Epithelial cell of proximal tubule (primary cell): ENCODE measurements at places on chromosomes 7 and 10. TPM values are rescaled to one million over a fixed set of nuclear protein-coding genes. Genes with fewer than 3 reads are reported as not detected.

- no peak for DNase-seq
Measured at GRCh38 chr10:45471531-45472310, 97.7 kb downstream of the ALOX5 start.

The INSYN2A gene
- total RNA-seq: 0.07 and 0.29 TPM in 2 replicates

- DNase-seq: no peak
Measured at GRCh38 chr10:65708057-65708456, 1217.8 kb upstream of the LRRTM3 start.

- no peak for DNase-seq
Measured at GRCh38 chr7:25263337-25263736, 35.1 kb upstream of the NPVF start.

GRCh38 chr7:136063326-136063666 is 86.1 kb upstream of the MTPN start:
- DNase-seq: no peak

The KIF5B gene
- total RNA-seq: 106 and 109 TPM in 2 replicates

The CLEC2L gene
- not detected in 2 replicates for total RNA-seq

The CFAP43 gene
- total RNA-seq: 0.14 and 0.46 TPM in 2 replicates

The ACSM6 gene
- total RNA-seq: not detected in 2 replicates

DNA sequence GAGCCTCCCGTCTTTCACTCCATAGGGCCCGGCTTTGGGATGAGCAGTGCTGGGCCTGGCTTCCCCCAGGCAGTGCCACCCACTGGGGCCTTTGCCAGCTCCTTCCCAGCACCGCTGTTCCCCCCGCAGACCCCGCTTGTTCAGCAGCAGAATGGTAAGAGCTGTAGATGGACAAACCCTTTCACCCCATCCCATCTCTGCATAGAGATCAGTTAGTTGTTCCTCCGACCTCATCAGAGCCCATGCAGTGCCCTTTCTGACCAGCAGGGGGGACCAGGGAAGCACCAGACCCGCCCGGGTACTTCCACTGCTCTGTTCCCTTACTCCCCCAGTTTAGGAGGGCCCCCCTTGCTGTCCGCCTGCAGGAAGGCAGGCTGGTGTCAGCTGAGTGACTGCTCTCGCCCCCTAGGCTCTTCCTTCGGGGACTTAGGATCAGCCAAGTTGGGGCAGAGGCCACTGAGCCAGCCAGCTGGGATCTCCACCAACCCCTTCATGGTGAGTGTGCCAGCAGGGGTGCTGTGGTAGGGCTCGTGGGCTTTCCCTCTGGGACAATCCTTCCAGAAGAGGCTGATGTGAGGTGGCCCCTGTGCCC is 9.8 kb downstream of the SAP25 start:
- no peak for DNase-seq

GRCh38 chr10:4725917-4726606 is 99.9 kb upstream of the AKR1E2 start:
- DNase-seq: peak; percentile 52

- no peak for DNase-seq
Measured at GRCh38 chr10:43479275-43479674, 42.4 kb downstream of the ZNF487 start.

The PPP3CB gene
- total RNA-seq: 15.5 and 21.9 TPM in 2 replicates

DNA sequence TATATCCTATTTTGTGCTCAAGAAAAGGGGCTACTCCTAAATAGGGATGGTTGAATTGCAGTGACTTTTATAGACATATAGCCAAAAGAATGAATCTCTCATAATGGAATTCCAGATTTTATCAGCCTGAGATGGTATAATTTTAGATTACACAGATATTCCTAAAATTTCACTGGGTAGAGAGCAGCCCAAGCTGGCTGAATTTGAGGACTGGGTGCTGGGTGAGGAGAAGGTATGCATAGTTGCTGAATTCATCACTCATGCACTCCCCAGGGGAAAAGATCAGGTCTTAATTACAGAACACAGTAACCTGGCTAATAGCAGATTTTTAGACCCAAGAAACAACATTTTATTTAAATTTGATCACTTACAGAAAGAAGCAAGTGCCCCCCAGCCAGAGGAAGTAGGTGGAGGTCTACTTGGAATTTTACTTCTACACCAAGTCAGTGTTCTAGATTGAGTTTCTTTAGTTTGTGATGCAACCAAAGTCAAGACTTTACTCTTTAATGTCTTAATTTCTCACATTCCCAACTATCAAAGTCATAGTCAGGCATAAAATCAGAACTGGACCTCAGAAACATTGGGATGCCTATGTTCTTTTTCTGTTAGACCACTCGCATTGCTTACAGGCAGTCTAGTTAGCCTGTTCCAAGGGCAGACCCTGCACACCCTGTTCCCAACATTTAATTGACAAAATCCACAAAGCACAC is 337.4 kb upstream of the PODXL start:
- no peak for DNase-seq

GRCh38 chr10:69644658-69645295 is 14.7 kb downstream of the FAM241B start:
- no peak for DNase-seq

- DNase-seq: no peak
Measured at GRCh38 chr10:94066411-94066810, 72.7 kb downstream of the PLCE1 start.

DNA sequence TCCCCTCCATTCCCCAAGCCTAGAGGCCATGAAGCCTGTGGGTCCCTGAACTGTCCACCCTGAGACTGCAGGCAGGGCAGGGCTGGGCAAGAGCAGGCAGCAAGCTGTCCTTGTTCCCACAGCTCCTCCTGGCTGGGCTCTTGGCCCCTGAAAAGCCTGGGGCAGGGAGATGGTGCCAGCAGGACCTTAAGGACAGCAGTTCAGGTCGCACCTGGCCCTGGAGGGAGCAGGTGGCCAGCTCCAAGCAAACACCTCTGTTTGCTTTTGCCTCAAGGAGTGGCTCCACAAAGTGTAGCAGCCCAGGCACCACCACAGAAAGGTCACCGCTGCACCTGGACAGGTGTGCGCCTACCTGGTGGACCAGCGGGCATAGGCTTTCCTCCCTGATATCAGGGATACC is 5.2 kb downstream of the RET start:
- no peak for DNase-seq

- DNase-seq: no peak
Measured at GRCh38 chr10:16989826-16990293, 139.8 kb downstream of the CUBN start.

GRCh38 chr10:15348579-15348978 is 22.5 kb downstream of the FAM171A1 start:
- DNase-seq: no peak

DNA sequence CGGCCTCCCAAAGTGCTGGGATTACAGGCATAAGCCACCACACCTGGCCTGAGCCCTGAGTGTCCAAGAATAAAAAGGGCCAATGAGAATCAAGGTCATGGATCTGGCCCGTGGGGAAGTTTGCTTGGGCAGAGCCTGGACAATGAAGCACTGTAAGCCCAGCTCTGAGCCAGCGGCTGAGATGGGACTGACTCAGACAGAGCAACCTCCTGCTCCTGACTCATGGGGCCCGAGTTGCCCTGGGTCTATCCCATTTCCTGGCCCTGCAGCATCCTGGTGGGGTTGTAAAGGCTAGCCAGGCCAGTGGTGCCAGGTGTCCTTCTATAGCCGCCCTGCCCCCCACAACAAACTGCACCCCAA is 5.2 kb upstream of the MYH16 start:
- peak; percentile 63 for DNase-seq

The TAF5 gene
- 7.5 and 11.3 TPM in 2 replicates for total RNA-seq

DNA sequence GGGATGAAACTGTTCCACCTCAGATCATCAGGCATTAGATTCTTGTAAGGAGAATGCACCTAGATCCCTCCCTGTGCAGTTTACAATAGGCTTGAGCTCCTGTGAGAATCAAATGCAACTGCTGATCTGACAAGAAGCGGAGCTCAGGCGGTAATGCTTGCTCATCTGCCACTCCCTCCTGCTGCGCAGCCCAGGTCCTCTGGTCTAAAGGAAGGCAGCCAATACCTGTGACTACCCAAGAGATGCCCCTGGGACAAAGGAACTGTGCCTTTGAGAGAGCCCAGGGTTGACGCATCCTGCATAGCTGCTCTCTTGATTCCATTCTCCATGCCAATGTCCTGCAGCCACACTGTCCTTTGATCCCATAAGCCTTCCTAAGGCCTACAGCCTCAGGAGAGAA is 73.1 kb downstream of the ADCYAP1R1 start:
- no peak for DNase-seq

The ARHGAP21 gene
- 39.9 and 46.8 TPM in 2 replicates for total RNA-seq

The PLEKHA8 gene
- total RNA-seq: 11.9 and 12.2 TPM in 2 replicates

The HOXA5 gene
- 20.1 and 47.6 TPM in 2 replicates for total RNA-seq

DNA sequence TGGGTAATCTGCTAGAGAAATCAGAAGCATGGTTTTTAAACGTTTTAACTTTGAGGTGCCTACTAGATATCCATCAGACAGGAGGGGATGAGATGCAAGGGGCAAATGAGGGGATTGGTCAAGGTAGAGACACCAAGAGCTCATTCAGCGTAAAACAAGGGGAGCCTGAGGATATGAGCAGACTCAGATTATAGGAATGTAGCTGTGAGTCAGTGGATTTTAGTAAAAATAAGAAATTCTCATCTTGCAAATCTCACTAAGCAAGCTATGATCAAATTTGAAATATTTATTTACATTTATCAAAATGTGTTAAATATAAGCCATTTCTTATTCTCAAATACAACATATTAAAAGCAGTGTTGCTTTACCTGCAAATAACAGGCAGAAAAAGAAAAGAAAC is 21.4 kb upstream of the TFEC start:
- DNase-seq: no peak

DNA sequence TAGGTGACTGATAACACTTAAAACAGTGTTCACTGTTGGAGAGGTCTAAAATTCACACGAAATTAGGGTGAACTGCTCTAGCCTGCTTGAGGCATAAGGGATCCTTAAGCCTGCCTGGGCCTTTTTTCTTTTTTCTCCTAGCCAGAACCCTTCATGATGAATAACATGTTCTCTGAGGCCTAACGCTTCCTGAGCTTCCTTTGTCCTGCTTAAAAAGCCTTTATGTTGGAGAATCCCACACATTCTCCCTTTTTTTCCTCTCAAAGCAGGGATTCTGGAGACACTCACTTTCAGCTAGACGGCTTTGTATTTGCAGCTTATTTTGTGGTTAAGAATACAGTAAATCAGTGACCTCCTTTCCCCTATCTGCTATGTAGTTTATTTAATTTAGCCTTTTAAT is 354.7 kb upstream of the PHF14 start:
- DNase-seq: no peak

GRCh38 chr10:43778571-43778970 is 129.9 kb upstream of the ZNF32 start:
- no peak for DNase-seq

DNA sequence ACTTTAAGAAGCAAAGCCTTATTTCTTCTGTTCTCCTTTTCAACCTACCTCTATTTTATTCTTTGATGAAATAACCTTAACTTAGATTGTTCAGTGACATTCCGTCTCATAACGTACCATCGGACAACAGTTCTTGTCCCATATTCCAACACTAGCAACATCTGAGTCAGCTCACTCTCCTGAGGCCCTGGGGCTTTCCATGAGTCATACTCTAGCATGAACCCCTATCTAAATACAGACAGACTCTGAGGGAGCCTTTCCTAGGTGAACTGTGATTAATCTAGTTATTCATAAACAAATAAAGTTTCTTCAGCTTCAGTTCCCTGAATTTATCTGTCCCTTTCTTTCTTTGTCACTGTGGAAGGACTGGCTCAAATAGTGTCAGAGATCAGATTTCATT is 168.7 kb upstream of the LYZL1 start:
- DNase-seq: peak; percentile 85

DNA sequence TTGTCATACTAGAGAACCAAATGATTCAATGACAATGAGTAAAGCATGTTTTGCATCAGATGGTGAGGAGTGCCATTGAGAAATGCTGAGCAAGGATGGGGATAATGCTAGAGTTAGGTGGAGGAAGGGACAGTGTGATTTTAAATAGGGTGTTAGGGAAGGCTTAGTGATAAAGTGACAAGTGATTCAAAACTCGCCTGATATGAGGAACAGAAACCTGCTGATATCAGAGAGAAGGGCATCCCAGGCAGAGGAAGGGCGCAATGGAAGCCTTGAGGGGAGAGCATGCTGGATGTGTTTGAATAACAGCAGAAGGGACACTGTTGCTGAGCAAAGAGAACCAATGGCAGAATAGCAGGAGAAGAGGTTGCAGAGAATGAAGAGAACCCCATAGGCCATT is 196.2 kb downstream of the NRG3 start:
- DNase-seq: no peak

GRCh38 chr7:155930527-155930926 is 118.3 kb upstream of the SHH start:
- no peak for DNase-seq

The MGAM2 gene
- not detected in 2 replicates for total RNA-seq

DNA sequence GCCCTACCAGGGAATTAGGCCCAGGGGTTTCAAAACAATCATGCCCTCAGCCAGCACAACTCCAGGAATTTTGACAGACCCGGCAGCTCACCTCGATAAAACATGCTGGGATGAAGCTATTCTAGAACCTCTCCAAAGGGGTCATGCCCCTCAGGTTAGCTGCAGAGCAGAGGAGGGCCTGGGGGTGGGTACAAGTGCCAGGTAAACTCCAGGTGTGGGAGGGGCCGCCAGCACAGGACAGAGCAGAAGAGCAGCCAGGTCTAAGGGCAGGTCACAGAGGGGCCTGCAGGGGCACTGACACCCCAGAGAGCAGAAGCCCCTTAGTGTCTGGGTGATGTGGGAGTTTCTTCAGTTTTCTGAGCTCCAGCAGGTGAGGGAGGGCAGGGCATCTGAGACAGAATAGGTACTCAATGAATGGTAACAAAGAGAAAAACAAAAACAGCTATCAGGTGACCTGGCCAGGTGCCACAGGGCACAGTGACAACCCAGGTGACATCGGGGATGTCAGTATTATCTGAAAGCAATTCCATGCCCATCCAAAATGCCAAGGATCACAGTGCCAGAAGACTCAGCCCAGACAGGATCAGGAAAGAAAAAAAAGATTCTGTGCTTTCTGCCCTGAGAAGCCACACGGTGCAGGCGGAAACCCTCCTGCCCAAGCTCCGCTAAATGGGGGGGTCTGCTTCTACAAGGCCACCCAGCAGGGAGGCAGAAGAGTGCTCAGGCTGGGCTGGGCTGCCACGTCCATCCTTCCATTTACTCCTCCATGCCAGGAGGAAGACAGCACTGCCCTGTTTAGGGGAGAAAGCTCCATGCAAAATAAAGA is 104.5 kb downstream of the TNS3 start:
- DNase-seq: no peak

DNA sequence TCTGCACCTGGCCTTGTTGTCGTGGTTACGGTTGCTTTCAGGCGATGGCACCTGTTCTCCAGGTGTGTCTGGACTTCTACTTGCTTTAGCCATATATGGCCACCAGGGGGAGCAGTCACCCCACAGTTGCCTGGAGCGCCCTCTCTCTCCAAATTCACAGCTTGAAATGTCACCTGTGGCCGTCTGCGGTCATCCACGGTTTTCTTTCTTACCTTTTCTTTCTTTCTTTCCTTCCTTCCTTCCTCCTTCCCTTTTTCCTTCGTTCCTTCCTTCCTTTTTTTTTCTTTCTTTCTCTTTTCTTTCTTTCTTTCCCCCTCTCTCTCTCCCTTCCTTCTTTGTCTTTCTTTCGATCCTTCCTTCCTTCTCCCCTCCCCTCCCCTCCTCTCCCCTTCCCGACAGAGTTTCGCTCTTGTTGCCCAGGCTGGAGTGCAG is 150.5 kb upstream of the VKORC1L1 start:
- no peak for DNase-seq
